Activated naive CD4-positive, alpha-beta T cell (primary cell): ENCODE measurements at places on chromosomes 4 and X.

DNA sequence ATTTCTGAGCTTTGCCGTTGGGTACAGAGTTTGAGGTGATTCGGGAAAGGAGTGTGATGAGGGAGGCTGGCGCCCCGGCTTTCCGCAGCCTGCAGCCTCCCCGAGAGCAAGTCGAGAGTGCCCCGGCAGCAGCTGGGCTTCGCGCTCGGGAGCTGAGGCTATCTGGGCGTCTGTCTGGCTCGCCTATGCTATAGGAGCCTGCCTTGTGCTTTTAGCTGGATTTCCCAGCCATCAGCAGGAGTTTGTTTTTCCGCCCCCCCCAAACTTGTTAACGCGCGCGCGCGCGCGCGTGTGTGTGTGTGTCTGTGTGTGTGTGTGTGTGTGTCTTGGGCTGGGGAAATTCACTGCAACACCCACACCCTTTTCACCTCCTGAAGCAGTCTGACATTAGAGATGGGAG lies 765 bp upstream of the DGKK start:
- no peak for DNase-seq

DNA sequence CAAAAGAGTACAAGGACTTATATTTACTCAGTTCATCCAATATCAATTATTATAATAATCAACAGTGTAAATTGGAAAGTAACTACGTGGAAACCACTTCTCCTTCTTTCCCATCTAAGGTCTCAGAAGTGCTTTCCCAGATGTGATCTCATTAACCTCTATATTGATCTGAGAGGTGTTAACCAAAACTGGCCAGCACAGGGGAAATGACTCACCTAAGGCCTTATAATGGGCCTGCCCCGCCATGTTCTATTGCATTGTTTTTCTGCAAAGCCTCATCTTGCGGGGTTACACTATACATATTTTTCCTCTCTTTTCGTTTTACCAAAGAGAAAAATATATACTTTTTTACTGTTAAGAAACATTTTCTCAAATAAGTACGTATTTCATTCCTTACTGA lies 20.5 kb downstream of the RAB40A start:
- DNase-seq = no peak

DNA sequence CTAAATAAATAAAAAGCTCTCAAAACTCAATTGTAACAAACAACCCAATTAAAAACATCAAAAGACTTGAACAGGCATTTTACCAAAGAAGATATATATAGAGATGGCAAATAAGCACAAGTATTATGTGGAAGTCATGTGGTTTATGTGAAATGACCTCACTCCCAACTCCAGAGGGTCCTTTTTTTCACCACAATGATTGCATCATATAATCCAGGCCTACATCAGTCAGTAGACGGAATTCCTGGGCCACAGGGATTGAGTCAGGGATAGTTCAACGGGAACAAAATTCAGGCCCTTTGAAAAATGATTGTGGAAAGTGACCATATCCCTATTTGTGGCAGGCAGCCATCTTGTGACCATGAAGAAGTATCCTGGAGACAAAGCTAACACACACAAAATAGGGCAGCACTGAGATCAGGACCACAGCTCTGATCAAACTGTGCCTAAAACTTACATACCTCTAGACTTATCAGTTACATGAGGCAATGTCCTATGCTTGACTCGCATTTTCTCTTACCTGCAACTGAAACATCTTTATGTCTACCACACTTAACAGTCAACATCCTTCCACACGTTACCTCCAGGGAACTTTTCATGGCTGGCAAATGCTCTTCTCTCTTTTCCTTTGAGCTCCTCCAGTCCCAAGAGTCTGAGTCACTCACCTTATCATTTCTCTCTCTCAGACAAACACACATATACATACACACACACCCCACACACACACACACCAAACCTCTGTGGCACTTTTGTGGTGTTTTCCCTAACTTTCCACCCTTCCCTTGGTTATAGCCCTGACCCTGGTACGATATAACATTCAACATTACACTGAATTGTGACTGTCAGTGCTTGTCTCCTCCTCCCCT lies 113.5 kb downstream of the PHF8 start:
- DNase-seq = no peak

DNA sequence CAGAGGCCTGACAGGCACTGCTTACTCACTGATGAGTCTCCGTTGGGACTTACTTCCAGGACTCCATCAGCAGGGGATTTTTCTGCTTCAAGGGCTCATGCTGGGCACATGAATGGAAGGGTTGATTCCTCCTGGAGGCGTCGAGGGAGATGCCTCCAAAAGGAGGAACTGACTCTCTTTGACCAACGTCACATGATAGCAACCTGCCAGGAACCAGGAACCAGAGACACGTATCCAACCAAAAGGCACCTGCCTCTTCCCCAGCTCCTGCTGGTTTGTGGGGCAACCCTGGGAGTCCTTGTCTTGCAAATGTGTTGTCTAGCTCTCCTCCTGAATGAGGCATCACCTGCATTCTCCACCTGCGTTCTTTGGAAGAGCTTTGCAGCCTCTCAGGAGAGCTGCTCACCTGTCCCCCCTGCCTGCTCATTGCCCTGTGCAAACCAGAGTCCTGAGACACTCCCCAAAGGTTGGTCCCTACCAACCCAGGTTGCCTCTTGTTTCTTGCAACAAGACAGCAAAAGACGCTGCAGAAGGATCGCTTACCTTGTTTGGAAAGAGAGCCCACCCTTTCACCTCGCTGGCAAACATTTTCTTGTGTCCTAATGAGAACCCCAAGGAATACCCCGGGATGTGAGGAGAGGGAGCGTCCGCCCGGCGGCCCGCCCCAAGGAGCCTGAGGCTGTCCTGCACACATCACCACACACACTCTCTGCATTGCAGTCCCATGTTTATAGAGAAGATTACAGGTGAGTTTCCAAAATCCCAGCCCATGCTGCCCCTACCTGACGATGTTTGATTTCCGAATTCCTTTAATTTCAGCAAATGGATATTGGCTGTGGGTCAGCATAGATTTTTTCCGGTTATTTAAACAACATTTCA lies 30.5 kb upstream of the SHOX start:
- no peak for DNase-seq

GRCh38 chr4:96599752-96600151 lies 759.9 kb downstream of the PDHA2 start:
- DNase-seq = no peak

DNA sequence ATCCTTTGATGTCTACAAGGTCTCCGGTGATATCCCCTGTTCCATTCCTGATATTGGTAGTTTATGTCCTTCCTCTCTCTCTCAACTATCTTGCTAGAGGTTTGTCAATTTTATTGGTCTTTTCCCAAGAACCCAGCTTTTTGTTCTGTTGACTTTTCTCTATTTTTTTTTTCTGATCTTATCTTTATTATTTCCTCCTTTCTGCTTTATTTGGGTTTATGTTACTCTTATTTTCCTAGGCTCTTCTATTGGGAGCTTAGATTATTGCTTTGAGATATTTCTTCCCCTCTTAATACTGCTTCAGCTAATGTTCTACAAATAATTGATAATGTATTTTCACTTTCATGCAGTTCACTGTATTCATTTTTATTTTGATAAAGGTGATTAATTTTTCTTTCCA lies 44.2 kb downstream of the EIF2S3 start:
- no peak for DNase-seq

GRCh38 chr4:151469970-151470369 lies 61.0 kb downstream of the FHIP1A start:
- DNase-seq = no peak

DNA sequence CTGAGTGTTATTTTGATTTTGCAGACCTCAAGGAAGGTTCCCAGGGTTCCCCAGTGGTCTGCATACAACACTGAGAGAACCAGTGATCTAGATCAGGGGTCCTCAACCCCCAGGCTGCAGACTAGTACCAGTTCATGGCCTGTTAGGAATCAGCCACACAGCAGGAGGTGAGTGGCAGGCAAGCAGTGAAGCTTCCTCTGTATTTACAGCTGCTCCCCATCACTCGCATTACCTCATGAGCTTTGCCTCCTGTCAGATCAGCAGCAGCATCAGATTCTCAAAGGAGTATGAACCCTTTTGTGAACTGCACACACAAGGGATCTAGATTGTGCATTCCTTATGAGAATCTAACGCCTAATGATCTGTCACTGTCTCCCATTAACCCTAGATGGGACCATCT lies 28.5 kb downstream of the EDNRA start:
- no peak for DNase-seq

GRCh38 chr4:17997129-17997528 lies 24.4 kb downstream of the LCORL start:
- no peak for DNase-seq

GRCh38 chrX:69813677-69814076 lies 197.8 kb downstream of the EDA start:
- no peak for DNase-seq

DNA sequence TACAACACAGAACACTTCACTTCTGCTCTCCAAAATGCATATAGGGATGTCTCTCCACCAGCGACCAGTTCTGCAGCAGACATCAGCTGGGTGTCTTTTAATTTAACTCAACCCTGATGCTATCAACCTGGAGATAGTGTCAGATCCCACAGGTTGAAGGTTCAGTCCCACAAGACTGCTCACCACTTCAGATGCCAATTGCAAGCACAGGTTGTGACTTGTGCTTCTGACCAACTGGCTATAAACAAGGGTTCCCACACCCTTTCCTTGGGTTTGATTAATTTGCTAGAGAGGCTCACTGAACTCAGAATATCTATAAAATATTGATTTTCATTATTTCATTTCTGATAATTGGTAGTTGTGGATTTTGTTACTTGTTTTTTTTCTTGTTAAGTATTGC lies 177.4 kb upstream of the HS3ST1 start:
- DNase-seq = no peak

DNA sequence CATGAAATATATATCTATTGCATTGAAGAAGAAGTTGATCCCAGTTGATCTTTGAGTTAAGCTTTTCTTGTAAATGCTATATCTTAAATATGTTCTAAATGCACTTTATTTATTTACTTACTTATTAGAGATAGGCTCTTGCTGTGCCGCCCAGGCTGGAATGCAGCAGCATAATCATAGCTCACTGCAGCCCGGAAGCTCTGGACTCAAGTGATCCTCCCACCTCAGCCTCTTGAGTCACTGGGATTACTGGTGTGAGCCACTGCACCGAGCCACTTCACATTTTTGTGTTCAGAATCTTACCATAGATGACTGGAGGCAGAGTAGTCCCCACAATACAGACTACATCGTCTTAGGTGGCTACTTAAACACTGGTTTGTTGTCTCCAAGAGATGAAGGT lies 324.3 kb upstream of the SLIT2 start:
- DNase-seq = no peak

GRCh38 chr4:53987761-53988171 lies 76.6 kb downstream of the CHIC2 start:
- DNase-seq = no peak

DNA sequence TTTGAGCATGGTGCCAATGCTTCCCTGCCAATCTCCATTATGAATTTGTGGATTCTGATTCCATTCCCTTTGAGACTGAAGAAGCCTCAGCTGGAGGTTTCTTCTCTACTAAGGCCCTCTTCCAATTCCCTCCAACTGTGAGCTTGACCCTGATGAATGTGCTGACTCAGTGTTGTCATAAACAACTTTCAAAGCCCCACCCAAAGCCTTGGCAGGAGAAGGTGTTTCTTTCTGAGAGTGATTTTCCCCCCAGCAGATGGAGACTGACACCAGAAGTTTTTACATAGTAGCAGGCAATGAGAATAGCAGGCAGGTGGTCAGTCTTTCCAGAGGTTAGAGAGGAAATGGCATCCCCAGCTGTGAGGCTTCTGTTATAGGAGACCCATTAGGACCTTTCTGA lies 53.1 kb downstream of the OCRL start:
- no peak for DNase-seq

GRCh38 chr4:71659979-71660378 lies 123.9 kb downstream of the GC start:
- no peak for DNase-seq

DNA sequence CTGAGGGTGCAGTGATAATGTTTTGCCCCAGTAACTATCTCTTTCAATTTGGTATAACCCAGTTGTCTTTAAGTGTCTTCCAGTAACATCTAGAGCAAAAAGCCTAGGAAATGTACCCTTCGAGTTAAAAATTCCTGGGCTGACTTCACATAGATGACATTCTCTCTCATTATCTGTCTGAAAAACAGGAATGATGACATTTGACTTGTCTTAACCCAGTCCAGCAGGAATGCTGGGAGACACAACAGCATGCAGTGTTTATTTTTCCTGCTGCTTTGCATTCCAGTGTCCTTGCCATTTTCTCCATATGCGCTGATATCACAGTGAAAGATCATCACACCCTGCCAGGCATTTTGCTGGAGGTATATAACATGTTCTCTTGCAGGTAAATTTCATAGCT lies 130.0 kb downstream of the SOWAHB start:
- DNase-seq = no peak

DNA sequence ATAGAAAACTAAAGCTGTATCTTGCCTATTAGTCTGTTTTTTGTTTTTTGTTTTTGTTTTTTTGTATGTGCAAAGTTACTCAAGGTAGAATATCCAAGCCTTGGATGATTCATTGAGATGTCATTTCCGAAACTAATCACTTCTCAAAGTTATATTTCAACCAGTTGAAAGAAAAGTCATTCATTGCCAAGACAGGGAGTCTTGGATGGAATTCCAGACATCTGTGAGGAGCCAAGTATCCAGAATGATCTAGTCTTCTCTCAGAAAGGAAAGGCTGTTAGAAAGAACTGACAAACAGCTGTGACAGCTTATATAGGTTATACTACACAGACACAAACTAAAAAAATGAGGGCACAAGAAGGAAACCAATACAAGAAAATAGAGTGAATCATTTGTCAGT lies 141.1 kb upstream of the NDST3 start:
- DNase-seq = no peak

DNA sequence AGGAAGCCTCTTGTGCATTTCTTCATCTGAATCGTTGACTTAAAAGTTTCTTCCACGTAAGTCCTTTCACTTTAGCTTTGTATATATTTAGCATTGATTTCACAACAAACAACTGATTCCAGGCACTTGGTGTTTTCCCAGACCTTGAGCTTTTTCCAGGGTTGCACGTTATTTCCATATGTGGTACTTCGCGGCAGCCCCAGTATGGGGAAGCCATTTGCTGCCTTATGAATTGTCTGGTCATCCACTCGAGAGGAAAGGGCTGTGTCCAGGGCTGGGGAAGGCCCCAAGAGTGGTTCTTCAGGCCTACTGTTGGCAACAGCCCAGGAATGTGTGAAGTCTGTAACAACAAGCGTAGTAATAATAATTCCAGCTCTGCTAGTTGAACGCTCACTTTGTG lies 2.8 kb upstream of the TLR8 start:
- no peak for DNase-seq

GRCh38 chr4:58809366-58809765 lies 1699.2 kb upstream of the IGFBP7 start:
- no peak for DNase-seq

DNA sequence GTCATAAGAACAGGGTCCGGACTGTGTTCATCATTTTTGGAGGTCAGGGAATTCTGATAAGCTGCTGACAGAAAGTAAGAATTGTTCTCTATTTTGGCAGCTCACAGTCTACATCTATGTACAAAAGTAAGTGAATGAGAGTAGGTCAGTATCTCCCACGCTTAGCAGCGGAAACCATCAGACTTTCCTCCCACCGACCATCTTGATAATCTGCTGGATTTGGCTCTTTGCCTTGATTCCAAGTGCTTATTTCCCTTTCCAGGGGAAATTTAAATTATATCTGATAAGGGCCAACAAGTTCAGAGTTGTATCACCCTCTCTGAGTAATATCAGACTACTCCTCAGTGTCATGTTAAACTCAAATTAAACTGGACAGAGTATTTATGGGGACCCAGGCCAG lies 118.0 kb downstream of the CAMK2D start:
- DNase-seq = no peak

GRCh38 chrX:3393178-3393577 lies 46.7 kb upstream of the MXRA5 start:
- no peak for DNase-seq
